ENCODE measurements at places on chromosomes 5 and 9. TPM values are rescaled to one million over a fixed set of nuclear protein-coding genes. Genes with fewer than 3 reads are reported as not detected.

GRCh38 chr9:33465596-33466564, 7.8 kb downstream of the NOL6 start:
- no peak for DNase-seq

- no peak for DNase-seq
Measured at GRCh38 chr9:69885931-69886330, 65.3 kb downstream of the CFAP95 start.

DNA sequence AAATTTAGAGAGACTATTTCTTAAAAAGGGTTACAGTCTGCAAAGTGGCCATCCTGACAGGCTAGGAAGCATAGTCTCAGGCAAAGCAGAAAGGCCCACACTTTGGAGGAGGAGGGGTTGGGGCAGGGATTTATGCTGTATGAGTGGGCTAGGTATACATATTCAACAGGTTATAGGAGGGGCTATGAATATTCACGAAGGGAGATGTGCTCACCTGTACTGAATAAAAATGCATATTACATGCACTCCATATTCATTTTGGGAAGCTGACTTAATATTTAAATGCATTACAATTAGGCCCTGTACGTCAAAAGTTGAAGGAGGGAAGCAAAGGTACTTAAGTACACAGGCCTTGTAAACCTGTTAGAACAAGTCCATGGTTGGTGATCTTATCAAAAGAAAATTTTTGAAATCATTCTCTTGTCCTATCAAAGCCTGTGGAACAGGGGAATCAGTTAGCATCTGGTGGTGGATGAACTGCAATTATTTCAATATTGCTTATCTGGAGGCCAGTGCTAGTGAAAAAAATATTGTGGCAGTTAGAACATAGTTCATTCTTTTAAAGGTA, 1.6 kb downstream of the CENPP start:
- no peak for DNase-seq

DNA sequence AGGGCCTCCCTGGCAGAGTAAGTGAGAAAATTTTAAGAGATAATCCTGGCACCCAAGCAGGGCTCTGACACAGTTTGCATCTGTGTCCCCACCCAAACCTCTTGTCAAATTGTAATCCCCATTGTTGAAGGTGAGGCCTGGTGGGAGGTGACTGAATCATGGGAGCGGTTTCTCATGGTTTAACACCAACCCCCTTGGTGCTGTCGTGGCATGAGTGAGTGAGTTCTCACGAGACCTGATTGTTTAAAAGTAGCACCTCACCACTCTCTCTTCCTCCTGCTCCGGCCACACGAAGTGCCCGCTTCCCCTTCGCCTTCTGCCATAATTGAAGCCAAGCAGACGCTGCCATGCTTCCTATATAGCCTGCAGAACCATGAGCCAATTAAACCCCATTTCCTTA, 80.1 kb downstream of the FBXW11 start:
- DNase-seq, result no peak

DNA sequence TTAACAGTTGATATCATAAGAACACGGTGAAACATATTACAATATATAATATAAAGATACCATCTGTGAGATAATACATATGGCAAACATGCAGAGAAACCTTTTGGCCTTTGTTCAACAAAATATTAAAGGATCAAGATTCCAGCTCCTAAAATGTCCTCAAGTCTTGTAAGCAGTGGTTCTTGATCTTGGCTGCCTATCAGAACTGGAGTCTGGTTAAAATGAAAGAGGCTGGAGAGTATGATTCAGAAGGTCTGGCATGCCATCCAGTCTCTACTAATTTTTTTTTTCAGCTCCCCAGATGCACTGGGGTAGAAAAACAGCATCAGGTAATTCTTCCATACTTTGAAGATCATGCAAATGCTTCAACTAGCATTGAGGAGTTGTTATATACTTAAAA, 83.2 kb downstream of the TNC start:
- DNase-seq, result peak; percentile 93

DNA sequence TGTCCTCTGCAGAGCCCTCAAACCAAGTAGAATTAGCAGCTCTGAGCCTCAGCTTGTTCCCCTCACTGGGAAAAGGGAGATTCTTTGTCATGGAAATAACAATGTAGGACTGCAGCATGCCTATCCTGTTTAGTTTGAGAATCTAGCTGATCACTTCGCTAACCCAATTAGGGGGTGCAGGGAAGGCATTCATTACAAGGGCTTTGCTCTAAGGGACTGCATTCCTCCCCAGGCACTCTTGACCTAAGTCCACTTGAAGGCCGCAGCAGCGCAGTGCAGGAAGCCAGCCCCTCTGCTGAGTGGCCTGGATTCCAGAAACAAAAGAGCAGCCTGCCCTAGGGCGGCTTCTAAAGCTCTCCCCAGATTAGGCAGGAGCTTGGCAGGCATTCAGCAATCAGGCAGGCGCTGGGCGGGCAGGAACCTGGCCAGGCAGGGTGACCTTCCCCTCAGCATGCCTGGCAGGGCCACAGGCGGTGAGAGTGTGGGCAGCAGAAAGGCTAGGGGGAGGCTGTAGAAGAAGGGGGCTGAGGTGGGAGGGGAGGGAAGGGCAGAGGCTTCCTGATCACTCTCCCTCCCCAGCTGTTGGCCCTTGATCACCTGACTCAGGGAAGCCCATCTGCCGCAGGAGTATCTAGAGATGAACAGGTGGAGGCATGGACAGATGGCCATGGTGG, 24.8 kb downstream of the CCNJL start:
- peak; percentile 57 for DNase-seq

DNA sequence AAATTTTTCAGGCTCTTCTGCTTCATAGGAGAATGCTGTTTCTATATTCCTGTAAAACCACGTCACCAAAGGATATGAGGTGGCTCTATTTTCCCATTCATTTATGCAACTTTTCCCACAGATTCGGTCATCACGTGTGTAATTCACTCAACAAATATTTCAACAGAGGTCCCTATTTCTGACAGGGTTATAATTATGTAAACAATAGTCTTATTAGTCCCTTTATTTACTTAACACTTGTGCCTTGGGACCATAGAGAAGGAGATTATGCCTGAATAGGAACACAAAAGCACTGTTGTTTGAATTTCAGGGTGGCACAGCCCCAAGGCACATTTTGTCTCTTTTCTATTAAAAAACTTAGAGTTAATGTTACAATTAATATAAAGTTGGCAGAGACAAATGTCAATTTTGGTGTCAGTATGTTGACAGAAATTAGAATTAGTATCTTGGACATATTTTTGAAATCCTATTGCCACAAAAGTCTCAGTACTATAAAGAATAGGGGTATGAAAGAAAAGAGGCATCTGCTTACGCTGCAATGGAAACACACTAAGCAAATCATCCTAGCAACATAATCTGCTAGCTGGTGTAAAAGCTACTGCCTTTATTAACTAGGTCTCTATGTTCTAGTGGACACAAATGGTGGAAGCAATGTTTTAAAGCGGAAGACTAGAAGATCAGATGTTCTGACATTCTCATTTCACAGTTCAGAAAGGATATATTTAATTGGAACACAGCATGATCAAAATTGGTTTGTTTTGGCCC, 229.1 kb upstream of the TBCA start:
- peak; percentile 40 for DNase-seq

DNA sequence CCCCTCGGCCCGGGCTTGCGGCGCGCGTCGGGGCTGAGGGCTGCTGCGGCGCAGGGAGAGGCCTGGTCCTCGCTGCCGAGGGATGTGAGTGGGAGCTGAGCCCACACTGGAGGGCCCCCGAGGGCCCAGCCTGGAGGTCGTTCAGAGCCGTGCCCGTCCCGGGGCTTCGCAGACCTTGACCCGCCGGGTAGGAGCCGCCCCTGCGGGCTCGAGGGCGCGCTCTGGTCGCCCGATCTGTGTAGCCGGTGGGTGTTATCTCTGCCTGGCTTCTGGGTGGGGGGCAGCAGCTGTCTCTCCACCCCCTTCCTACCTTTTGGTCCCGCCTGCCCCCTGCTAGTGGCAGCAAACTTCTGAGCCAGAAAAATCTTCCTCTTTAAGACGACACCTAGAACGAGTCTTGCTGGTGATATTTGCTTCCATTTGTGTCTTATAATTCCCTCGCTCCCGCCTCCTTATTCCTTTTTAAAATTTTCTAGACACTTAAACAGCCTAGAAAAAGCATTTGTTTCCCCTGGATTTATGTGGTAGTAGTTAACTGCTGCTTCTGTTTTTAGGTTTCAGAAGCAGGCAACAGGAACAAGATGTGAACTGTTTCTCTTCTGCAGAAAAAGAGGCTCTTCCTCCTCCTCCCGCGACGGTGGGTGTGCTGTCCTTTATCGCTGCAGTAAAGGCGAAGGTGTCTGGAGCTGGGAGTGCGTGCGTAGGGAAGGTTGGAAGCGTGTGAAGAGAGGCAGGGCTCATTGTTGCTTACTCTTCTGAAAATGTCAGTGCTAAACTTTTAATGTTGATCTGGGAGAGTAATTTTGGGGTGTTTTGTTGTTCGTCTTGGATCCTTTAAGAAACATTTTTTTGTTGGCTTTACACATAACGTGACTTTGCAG, 554 bp downstream of the JAK2 start:
- peak; percentile 45 for DNase-seq

GRCh38 chr5:172374783-172375182, 79.5 kb downstream of the SH3PXD2B start:
- DNase-seq, result no peak

DNA sequence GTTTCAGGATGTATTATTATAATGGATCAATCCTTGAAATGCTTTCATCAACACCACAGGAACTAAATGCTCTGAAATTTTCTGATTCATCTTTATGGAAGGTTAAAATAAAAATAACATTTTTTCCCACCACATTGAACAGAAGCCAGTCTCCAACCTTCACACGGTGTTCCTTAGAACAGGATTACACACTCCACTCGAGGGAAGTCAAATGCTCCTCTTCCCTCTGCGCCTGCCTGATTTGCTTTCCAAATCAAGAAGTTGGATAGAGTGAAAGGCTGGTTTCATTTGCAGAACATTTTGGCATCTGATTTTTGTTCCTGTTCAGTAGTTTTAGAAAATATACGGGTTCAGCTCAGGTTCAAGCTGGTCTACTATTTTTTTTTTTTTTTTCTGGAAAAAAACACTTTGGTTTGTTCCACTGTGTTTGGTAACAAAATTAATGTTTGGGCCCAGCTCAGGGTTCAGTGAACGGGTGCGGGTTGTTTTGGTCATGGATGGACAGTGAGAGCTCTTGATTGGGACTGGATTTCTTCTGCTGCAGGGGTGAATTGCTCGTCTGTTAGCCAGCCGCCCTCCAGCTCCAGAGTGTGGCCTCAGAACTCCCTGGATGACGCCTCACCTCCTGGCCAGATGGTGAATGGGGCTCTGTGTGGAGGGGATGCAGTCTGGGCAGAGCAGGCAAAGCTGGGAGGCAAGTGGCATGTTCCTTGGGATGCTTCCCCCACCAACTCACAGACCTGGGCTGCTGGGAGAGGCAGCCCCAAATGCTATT, 82.4 kb upstream of the STC2 start:
- DNase-seq, result no peak

DNA sequence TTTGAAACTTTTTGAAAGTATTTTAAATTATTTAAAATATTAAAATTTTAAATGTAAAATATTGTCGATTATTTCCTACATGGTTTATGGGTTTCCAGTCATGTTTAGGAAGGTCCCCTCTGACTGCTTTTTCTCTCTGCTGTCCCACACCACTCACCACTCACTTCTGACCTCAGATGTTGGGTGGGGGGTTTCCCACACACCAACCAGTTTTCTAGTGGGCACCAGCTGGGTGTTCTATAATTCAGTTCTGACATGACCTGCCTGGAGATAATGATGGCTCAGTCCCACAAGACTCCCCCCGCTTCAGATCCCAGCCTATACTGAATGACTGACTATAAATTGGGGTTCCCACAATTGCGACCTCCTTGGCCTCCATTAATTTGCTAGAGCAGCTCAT, 310.4 kb downstream of the GADD45G start:
- no peak for DNase-seq

- DNase-seq, result no peak
Measured at GRCh38 chr9:135480071-135480939, 723 bp downstream of the PPP1R26 start.

The RFESD gene
- 0.87 TPM for total RNA-seq

The INSYN2B gene
- total RNA-seq, result 0.10 TPM

The LCN10 gene
- total RNA-seq, result not detected

The LOX gene
- 1,249 TPM for total RNA-seq

The NUP188 gene
- 40.4 TPM for total RNA-seq

The TPPP gene
- total RNA-seq, result 1.9 TPM

Data from astrocyte (in vitro differentiated cells and primary cell).